Activated T-cell treated with anti-CD3 and anti-CD28 coated beads for 1 hour (primary cell): ENCODE measurements at places on chromosomes 7 and 10.

- no peak for DNase-seq
Observed at GRCh38 chr7:2980401-2981102, 63.1 kb downstream of the CARD11 start.

- no peak for DNase-seq
Observed at GRCh38 chr10:30536578-30536977, 93.0 kb downstream of the LYZL2 start.

DNA sequence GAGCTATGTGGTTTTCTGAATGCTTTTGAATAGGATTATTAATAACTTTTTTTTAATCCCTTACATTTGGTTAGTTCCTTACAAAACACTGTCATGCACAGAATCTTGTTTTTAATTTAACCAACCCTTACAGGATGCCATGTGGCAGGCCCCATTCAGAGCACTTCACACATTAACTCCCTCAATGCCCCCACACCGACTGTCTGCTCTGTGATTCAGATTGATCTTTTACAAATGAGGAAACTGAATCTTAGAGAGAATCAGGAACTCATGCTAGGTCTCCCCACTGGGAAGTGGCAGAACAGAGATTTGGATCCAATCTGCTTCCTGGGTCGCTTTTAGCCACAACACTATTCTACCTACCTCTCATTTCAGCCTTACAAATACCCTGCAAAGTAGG lies 195.8 kb upstream of the NPVF start:
- no peak for DNase-seq

GRCh38 chr10:50624413-50624865 lies 683 bp upstream of the SGMS1 start:
- peak; percentile 94 for DNase-seq

DNA sequence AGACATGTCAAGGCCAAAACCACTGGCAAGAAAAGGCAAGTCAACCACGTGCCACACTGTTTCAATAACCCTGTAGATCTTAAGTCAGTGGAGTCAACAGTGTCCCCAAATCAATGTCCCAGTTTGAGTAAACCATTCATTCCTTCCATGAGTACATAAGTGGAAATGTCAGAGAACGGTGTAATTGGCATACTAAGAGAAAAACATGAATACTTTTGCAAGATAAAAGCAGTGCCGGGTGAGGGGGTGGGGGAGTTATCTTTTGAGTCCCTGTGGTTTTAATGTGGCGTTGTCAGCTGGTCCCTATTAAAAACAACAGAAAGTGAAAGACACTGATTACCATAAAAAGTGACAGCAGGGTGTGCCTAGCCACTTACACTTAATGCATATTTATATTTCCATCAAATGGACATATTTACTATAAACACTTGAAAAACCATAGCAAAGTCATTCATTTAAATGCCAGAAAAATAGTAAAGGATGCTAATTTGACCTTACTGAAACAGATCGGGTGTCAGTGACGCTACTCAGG lies 37.8 kb downstream of the RSU1 start:
- DNase-seq, result peak; percentile 13

DNA sequence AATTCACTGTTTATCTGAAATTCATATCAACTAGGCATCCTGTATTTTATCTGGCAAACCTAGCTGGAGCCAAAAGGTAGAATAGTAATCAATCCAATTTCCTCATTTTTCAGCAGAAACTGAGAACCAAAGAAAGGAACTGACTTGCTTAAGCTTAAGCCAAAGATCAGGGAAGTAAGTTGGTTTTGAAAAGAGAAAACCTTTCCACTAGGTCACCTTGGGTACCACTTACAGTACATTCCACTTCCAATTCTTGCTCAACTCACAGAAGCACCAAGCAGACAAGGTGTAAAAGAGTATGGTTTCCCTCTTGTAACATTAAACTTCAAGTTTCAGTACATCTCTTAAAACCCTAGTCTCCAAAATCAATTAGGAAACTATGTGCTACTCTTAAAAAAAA lies 79.6 kb downstream of the ZFAND4 start:
- no peak for DNase-seq

GRCh38 chr10:114388275-114388674 lies 16.0 kb downstream of the AFAP1L2 start:
- DNase-seq, result no peak

DNA sequence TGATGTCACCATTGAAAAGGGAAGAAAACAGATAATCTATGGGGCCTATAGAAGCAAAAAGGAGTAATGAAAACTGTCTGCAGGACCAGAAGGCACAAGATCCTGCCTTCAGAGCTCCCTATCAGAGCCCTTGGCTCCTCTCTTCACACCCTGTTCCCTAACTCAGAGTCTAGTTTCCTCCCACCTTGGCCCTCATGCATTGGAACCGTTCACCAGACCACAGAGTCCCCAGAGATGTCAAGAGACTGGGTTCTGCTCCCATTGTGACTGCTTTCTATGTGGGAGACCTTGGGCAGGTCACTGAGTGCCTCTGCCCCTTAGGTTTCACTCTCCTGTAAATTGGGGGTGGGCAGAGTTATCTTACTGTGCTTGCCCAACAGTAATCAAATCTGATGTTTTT lies 80.1 kb upstream of the RPA3 start:
- DNase-seq, result no peak

DNA sequence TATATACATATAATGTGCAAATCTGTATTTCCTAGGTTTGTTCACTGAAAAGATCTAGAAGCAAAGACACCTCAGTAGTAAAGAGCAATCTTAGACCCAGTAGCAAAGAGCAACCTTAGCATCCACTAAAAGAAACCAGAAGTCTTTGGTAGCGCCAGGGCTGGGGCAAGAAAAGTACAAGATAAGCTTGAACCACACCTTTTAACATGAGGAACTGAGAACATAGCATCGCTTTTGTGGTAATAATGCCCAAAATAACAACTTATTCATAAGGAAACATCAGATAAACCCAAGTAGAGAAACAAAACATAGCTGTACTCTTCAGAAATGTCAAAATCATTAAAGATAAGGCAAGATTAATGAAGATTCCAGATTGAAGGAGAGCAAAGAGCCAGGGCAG lies 173.4 kb downstream of the IMMP2L start:
- no peak for DNase-seq

DNA sequence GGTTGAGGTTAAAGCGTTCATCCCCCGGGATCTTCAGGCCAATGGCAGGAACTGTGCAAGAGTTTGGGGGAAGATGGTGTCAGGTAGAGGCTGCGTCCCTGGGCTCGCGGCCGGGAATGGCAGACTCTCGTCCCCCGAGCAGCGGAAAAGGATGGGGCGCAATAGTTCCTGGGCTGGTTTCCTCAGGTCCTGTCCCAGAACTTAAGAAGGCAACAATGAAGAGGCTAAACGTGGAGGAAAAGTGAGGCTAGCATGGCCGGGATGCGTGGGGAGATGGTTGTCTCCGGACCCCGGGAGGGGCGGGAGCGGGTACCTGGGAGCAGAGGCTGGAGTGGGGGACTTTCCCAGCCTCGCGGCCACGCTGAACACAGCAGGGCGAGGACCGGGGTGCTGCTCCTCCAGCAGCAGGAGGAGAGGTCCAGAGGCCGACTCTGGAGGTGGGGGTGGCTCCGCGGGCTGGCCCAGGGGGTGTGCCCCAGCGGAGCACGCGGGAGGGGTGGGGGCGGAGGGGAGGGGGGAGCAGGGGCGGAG lies 882 bp downstream of the IRF5 start:
- DNase-seq, result no peak

DNA sequence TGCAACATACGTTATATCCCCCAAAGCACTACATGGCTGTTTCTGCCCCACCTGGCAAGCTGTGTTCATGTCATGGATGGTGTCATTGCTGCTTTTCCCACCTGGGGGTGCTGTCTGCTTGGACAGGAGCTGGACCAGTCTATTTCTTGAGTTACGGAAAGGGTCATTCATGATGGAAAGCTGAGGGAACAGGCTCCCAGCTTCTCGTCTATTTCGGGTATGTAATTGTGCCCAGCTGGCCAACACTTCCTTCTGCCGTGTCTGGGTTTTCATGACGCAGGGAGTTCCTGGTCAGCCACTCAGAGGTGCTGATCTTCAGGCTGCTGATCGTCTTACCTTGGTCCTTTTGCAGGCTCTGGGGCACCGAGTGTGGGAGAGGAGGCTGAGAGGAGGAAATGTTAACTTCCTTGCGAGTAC lies 8.6 kb downstream of the BTBD16 start:
- DNase-seq, result no peak

- no peak for DNase-seq
Observed at GRCh38 chr10:11539191-11539868, 72.1 kb downstream of the USP6NL start.

- DNase-seq, result no peak
Observed at GRCh38 chr10:97689559-97690020, 2.5 kb upstream of the AVPI1 start.
